Keratinocyte (primary cell): ENCODE measurements at places on chromosomes 3 and 15. TPM values are rescaled to one million over a fixed set of nuclear protein-coding genes. Genes with fewer than 3 reads are reported as not detected.

The PLAAT1 gene
- polyA plus RNA-seq = 0.48 to 0.57 TPM (median 0.55 TPM) in 3 replicates

The SLC28A2 gene
- not detected in 3 replicates for polyA plus RNA-seq

DNA sequence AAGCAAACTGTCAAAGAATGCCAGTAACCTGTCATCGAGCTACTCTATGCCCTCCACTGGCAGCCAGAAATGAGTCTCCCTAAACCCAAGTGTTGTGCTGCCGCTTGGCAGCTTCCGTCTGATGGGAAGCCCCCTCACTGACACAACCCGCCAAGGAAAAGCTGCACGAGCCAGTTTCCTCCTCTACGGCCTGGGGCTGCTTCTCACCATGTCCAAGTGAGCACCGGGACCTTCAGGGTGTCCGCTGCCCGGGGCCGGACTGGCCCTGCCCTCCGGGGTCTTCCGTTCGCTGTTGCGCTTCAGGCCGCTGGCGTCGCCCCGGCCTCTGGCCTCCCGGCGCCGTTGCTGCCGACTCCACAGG is 490 bp downstream of the TOMM70 start:
- DNase-seq = no peak

DNA sequence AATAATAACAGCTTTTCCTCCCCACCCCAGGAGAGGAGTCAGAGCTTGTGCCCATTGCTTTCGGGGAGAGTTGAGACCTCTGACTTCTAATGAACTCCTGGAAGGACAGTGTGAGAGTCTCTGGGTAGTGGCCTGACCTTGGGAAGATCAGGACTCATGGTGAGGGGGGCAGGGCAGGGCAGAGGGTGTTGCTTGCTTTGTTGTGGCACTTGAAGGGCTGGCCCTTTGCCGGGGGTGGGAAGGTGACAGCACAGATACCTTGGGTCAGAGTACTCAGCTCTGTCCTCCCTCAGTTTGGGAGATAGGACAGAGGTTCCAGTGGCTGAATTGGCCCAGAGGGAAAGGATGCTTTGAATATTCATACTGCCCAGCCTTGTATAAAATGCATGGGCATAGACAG is 15.8 kb downstream of the RBP2 start:
- no peak for DNase-seq
